ENCODE measurements at places on chromosomes 2 and 18.

- no peak for DNase-seq
Observed at GRCh38 chr2:143745060-143745459, 615.8 kb downstream of the ARHGAP15 start.

GRCh38 chr2:13227578-13227977 is 510.8 kb downstream of the TRIB2 start:
- DNase-seq, result no peak

- DNase-seq, result no peak
Observed at GRCh38 chr2:148582679-148583511, 61.7 kb upstream of the EPC2 start.

GRCh38 chr2:21939967-21940366 is 816.2 kb downstream of the TDRD15 start:
- DNase-seq, result no peak

DNA sequence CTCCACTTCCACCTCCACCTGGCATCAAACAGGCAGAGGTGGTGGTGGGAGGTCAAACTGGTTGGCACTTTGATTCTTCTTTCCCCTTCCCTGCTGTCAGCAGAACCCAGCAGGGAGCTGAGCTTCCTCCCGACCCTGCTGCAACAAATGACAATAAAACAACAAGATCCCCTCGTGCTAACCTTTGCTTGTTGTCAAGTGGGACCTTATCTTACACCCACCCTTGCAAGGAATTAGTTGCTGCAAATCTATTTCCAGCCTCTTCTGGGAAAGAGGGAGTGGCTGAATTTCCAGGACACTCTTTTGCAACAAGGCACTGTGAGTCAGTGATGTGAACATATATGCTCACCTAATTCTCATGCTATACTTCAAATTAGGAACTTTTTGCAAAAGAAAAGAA is 655.1 kb downstream of the DSC3 start:
- no peak for DNase-seq

- DNase-seq, result no peak
Observed at GRCh38 chr2:85945172-85945571, 56.4 kb upstream of the ST3GAL5 start.

DNA sequence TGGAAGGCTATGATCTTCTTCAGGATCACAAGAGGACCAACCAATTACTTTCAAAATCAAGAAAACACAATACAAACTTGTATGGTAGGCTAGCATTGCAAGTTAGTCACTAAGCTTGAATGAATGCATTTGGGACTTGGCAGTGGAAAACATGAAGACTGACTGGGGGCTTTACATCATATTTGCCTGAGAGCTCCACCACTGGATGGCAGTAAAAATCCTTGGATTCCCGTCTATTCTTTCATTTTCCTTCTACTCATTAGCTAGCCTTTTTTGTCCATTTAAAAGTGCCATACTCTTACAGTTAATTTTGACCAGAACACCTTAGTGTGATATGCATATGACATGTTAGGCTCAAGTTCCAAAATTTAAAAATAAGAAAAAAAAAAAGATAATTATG is 63.5 kb upstream of the RASGRP3 start:
- DNase-seq, result no peak

- DNase-seq, result no peak
Observed at GRCh38 chr2:140814141-140814540, 1316.7 kb downstream of the LRP1B start.

- DNase-seq, result no peak
Observed at GRCh38 chr2:239035997-239036731, 188.3 kb downstream of the TWIST2 start.

DNA sequence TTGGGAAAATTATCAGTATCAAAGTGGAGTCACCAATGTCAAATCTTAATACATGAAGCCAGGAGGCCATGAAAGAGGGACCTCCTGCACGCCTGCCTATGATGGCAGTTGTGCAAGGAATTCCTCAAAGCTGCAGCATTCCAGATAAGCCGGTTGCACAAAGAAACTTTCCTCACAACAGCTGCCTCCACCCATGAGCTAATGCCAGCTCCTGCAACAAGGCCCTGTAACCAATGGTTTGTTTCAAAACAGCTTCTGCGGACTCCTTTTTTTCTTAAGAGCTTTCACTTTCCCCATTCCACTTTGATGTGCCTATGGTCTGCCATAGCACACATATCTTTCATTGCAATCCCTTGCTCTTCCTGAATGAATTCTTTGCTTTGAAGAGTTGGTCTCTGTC is 22.4 kb downstream of the TMEM200C start:
- no peak for DNase-seq

DNA sequence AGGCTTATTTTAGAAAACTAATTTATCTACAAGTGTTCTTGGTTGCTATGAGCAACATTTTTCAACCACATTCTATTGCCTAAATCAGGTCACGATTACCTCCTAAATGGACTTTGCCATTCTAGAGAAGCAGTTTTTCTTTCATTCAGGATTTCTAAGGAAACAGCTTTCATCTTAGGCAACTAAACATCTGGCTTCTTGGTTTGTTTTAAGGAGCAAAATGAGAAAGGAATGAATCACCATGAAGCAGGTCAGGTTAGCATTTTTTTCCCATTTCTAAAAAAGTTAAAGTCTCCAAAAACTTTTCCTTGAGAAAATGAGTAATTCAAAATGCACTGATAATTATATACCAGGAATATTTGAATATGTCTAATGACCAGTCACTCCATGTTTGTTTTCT is 114.8 kb downstream of the GAREM1 start:
- no peak for DNase-seq

DNA sequence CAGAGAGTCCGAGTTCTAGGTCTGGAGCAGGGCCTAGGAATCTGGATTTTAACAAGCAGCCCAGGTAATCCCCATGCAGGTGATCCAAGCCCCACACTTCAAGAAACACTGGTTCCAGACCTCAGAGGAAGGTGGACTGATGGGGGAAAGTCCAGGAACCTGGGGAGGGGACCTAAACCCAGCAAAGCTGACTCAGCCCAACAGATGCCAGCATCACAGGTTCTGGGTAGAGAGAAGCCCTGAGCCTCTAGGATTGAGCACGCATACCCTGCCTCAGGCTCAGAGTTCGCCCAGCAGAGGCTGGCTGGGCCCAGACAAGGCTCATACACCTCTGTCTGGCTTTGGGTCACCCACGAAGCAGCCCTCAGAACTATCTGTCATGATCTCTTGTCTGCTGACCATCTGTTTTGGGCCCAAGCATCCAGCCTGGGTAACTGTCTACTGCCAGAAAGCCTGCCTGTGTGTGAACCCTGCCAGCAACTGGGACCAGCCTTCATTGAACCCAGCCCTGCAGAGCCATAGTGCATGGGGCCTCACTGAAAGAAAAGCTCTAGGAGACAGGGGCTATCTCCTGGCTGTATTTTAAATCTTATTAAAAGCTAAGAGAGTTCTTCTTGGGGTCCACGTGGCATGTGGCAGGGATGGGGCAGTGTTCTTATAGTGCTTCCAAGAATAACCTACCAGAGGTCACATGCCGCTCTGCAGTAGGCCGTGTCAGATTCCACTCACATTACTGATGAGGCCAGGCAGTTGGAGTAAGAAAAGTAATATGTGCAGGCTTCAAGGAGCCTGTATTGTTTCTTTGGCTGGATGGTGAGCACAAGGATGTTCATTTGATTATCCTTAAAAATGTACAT is 7.4 kb downstream of the TMEM127 start:
- DNase-seq, result no peak

- peak; percentile 65 for DNase-seq
Observed at GRCh38 chr2:190180313-190181122, 118.0 kb upstream of the MSTN start.

DNA sequence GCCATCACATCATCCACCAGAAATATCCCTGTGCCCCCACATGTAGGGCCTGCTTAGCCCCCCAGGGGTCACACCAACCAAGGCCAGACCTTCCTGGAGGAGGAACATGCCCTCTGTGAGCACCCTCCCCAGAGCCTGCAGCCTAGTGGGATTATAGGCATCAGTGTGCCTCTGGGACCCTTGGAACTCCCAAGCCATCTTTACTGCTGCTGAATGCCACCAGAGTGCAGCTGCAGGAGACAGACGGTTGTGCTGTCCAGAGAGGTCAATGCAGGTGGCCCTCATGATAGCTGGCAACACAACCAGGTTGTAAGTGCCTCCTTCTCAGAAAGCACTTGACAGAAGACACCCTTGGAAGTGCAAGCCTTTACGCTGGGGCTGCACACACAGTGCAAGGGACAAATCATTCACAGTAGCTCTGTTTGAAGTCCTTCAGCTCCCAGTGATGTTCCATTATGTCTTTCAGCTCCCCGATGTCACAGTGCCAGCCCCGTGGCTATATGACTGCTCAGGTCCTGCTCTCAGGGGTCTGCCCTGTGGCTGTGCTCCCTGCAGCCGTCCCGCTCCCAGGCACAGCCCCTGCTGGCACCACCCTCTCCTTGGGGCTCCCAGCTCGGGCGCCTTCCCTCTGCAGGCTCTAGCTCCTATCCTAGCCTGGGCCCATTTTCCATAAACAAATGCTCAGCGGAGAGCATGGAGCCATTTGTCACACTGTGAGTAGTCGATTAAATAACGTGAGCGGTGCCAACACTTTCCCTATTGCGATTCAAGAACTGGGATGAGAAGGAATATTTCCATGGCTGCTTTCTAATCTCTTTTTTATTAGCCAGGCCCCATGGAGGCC is 65.1 kb downstream of the EDAR start:
- DNase-seq, result no peak

DNA sequence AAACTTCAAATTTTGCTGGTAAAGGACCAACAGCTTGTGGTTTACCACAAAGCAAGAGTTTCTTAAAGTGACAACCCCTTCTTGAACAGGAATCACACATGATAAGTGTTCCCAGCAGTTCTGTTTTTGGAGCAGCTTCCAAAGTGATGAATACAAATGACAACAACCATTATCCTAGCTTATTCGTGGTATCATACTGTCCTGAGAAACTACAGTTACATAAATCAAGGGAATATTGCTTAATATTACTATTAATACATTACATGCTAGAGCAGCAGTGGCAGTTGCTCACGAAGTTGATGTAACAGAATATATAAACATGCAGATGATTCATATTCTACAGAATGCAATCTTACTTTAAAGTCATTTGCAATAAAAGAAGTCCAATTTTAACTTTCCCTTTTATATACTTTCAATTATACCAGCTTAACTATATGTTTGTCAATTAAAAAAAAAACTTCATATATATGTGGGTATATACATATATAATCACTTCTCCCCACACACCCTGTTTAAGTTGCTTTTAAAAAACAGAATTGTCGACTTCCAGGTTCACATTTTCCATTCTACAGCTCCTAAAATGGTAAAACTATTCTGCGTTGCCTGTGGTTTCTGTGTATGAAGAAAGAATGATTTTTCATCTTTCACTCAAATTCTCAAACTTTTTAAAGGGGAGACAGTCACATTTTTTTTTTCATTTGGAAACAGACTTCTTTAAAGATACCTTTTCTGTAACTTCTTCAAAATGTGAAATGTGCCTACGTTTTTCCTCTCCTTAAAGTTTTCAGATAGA is 713.6 kb downstream of the TDRD15 start:
- no peak for DNase-seq

DNA sequence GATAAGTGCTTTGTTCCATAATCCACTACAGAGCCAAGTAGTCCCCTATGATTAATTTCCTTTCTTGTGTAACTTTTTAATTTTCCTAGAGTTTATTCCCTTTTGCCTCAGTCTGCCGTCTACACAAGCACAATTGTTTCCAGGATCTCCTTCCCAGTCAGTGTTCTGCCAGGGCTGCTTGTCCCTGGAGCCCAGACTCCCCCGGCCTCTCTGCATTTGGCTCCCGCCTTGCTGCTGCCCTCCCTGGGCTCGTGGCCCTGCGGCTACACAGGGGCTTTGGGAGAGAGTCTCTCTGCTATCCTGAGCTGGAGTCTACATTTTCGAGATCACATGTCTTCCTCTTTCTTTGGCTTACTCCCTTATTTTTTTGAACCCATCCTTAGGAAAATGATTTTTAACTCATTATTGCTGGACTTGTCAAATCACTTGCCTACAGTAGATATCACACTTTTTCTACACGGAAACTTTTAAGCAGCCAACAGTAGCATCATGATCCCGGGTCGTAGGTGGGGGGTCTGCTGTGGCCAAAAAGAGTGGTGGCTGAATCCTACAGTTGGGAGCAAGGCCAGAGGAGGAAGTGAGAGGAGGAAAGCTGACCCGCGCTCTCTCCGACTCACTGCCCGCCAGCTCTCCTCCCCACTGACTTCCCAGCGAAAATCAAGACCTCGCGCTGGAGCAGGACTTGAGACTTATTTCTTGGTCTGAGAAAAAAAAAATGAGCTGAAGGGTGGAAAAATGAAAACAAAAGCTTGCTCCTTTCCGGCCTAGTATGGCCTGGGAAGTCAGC is 9.4 kb downstream of the FBLN7 start:
- no peak for DNase-seq

DNA sequence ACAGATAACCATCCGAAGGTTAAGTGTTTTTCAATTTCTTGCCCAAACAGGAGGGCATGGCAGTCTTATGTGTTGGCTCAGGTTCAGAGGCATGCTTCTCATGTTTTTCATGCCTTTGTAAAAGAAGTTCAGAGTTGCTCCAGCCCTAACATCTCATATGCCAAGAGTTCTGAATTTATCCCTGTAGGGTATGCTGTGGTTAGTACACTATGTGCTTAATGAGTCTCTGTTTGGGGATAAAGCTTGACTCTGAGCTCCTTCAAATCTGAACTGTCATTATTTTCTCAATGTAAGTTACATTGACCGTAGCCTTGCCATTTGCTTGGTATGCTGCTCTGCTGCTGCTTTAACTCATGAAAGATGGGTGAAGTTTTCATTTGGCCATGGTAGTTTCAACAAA is 67.9 kb upstream of the PNPT1 start:
- no peak for DNase-seq

- DNase-seq, result no peak
Observed at GRCh38 chr18:48857023-48857694, 93.6 kb downstream of the SMAD7 start.

DNA sequence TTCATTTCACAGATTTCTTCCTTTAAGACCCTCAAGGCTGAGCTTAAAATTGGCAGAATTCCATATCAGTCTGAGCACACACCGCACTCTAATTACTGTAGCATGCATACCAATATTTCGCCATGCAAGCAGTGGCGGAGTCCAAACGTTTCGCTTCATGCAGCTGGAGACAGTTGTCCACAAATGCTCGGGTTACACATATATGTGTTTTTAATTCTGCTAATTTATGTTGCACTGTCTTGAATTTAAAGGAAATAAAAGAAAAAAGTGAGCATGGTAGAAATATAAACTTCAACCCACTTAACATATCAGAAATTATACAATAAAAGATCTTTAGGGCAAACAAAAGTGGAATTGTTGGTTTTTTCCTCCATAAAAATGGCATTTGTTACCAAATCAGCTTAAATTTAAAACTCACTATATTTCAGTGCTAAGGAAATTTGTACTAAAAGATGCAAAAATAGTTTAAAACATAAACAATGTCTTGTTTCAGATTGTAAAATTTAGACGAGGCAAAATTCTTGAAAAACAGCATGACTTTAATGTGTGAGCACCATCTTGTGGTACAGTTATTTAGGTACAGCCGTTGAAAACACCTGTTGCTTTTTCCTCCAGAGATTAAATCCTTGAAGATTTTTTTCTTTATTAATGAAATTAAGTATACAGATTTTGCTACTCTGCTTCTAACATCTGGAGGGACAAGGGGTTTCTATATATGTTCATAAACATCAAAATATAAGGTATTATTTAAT is 24.1 kb upstream of the KANSL1L start:
- DNase-seq, result no peak

- DNase-seq, result no peak
Observed at GRCh38 chr18:11074889-11075288, 74.5 kb downstream of the PIEZO2 start.

- DNase-seq, result no peak
Observed at GRCh38 chr2:82027921-82028615, 1723.5 kb upstream of the LRRTM1 start.

- no peak for DNase-seq
Observed at GRCh38 chr2:159457589-159457988, 158.8 kb downstream of the BAZ2B start.
